ENCODE measurements at places on chromosomes 7 and 10.

DNA sequence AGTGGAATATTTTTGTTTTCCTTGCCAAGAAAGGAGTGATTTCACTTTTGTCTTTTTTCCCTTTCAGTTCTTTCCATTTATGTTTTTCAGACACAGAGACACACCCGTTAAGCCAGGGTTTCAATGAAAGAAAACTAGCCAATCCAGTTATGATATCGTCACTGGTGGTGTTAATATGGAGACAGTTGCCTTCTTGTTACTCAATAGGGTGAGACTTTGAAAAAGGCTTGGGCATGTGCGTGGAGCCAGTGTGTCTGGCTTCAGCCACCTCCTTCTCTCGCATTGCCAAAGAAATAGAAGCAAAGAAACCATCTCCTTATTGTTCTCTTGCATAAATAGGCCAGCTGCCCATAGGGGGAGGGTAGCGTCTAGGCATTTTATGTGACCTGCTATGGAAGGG is 84.1 kb upstream of the DLX6 start:
- DNase-seq, result no peak

GRCh38 chr10:78524941-78525340 is 491.3 kb downstream of the RPS24 start:
- no peak for DNase-seq

DNA sequence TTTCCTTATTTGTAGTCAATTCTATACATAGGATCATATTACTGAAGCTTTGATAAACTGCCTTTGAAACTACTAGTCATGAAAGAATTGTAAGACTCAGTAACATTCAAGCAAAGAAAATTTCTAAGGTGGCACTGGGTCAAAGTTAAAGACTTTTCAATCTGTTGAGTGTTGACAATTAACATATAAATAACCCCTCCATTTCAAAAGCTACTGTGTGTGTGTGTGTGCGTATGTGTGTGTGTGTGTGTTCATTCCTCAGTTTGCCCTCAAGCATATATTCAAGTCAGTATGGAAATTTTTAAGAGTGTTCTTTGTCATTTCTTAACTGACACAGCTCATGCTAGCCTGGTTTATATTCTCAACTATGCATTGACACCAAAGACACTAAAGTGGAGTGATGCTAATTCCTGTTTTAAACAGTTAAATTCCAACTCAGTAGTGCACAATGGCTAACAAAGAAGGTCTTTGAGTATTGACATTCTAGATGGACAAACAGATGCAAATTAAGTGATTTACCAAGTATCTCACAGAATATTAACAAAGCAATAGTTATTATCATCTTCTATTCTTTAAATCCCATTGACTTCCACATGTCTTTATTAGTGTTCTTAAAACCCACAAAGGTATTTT is 314.8 kb upstream of the GRM3 start:
- DNase-seq, result no peak

DNA sequence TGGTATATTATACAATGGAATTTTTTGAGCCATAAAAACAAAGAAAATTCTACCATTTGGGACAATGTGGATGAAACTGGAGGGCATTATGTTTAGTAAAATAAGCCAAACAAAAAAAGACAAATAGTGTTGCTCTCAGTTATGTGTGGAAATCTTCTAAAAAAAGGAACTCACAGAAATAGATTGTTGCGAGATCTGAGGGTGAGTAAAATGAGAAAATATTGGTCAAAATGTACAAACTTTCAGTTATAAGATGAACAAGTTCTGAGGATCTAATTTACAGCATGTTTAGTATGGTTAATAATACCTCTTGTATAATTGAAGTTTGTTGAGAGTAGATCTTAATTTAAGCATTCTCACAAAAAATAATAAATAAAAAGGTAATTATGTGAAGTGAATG is 291.2 kb downstream of the KIF20B start:
- no peak for DNase-seq

DNA sequence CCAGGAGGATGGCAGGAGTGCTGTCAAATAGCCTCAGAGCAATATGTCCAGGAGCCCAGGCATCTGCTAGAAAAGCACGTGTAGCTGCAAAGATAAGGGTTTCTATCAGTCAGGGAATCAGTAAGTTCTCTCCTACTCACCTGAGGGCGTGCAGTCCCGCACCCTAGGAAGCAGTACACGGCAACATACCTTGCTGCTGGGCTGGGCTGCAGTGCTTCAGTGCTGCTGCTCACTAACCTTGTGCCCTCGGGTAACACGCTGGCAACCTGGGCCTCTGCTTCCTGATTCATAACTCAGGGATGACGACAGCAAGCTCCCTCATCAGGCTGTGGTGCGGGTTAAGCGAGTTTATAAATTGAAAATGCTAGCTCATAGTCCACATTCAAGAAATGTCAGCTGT is 29.5 kb upstream of the CCNY start:
- no peak for DNase-seq

DNA sequence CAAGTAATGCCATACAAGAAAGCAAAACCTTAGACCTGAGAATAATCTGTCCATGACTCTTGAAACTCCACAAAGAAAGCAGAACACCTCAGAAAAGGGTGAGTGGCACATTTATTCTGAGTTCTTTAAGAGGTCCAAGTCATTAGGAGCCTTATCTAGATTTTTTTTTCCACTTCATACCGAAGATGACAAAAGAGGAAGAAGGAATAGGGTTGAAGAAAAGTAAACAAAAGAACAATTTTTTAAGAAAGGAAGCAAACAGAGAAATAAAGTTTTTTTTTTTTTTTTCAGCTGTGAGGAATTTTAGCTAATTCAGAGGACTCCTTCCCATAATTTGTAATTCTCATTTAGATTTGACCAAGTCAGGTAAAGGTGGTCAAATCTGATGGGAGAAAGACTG is 13.1 kb upstream of the MTPN start:
- DNase-seq, result no peak

DNA sequence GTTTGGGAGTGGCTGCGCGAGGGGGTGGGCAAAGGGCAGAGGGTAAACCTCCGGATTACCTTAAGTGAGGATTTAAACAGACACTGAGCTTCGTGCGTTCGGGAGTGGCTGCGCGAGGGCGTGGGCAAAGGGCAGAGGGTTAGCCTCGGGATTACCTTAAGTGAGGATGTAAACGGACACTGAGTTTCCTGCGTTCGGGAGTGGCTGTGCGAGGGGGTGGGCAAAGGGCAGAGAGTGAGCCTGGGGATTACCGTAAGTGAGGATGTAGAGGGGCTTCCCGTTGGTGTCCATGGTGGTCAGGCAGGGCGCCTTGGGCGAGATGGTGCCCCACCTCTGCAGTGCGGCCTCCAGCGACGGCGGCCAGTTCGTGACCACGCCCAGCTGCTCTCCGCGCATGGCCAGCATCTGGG is 275.8 kb downstream of the DIP2C start:
- no peak for DNase-seq

DNA sequence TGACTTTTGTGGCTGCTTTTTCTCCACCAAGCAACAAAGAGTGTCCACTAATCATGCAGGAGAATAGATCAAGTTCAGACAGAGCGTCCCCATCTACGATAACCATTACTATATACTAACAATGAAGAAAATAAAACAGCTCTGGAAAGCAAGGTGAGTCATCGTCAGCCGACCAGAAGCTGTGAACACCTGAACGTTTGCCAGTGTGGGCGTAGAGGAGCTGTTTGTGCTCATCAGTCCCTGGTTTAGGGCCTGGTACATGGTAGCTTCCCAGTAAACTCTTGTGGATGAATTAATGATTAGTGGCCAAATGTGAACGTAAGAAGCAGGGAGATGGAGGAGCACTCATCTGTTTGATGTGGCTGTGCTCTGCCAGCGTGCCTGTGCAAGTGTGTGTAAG is 180.7 kb downstream of the EVX1 start:
- no peak for DNase-seq

DNA sequence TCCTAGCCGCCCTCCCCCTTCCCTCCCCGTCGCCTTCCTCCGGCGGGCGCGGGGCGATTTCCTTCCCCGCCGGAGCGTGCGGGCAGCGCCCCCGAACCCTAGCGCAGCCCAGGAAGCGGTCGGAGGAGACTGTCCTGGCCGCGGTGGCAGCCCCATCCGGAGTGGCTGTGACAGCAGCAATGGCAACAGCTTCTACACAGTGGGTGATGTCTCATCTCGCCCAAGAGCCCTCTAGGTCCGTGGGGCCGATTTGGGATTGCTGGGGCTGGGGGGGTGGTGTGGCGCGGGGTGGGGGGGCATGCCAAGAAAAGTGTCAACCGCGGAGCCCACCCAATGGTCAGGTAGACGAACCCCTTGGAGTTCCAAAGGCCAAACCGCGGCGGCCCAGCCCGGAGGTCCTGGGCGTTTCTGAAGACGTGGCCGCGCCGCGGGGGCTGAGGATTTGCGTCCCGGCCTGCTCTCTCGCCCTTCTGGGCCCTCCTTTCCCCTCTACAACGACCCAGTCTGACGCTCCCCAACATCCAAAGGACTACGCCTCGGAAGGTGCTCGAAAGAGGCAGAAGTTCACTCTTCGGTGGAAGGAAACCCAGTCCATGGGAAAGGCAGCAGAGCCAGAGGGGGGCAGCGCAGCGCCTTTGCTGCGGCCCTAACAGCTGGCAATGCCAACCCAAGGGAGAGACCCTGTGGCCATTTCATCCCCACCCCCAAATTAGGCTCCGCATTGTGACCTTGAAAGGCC is 603 bp upstream of the TWIST1 start:
- DNase-seq, result no peak

DNA sequence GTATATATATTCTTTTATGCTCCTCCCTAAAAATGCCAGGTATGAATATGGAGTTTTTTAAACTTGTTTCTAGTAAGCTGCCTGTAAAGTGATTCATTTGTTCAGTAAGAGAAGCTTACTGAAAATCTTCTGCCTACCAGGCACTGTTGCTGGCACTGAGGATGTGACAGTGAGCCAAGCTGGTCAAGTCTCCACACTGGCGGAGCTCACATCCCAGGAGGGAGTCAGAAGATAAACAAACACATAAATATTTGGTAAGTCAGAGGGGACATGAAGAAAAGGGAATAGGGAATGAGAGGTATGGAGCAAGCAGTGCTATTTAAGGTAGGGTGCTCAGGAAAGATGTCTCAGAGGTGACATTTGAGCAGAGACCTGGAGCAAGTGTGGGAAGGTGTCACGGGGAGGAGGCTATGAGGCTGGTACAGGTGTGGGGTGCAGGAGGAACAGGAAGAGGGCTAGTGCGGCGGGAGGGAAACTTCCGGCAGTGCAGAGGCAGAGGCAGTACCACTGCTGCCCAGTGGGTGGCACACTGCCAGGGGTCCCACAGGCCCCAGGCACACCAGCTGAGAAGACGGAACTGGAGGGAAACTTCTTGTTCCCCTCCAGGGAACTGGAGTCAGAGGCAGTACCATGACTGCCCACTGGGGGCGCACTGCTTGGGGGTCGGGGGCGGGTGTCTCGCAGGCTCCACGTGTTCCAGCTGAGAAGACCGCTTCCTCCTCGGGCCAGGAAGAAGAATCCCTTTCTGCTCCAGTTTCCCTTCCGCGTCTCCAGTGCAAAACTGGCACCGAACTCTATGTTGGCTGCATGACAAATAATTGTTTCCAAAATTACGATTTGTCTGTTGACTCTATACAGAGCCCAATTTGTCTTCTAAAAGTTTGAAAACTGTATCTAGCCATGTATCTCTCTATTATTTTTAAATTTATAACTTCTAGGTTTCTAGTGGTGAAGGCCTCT is 161.0 kb downstream of the TEX36 start:
- DNase-seq, result no peak

GRCh38 chr7:88668591-88668990 is 90.9 kb upstream of the ZNF804B start:
- no peak for DNase-seq

All from CD4-positive, alpha-beta T cell treated with Interleukin-17A for 1 hour (primary cell).